Uterus (tissue), 4 donors: ENCODE measurements at places on chromosomes 5 and 9. TPM values are rescaled to one million over a fixed set of nuclear protein-coding genes. Genes with fewer than 3 reads are reported as not detected.

DNA sequence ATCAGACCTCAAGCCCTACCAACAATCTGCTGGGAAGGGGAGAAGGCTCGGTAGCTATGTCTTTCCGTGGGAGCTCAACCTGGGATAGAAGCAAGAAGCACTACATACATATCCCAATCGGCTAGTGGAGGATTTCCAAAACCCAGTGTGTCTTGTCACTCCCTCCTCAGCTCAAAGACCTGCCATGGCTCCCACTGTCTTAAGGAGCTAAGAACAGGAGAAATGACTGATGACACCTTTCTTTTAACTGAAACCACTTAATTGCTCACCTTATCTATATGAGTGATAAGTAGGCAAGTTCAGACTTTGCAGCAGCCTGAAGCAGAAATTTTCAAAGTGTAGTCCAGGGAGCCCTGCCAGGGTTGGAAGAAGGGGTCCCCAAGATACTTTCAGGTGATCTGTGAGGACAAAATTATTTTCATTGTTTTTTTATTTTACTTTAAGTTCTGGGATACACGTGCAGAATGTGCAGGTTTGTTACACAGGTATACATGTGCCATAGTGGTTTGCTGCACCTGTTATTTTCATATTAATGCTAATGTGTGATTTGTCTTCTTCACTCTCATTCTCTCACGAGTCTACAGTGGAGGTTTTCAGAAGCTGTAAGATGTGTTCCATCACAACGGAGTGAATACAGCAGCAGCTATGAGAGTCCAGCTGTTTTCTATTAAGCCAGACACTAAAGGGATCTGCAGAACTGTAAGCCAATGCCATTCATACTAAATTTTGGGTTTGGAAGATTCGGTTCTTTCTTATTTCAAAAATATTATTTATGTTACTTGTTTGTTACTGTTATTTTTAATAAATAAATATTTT is 41.4 kb downstream of the PAX5 start:
- no peak for DNase-seq

DNA sequence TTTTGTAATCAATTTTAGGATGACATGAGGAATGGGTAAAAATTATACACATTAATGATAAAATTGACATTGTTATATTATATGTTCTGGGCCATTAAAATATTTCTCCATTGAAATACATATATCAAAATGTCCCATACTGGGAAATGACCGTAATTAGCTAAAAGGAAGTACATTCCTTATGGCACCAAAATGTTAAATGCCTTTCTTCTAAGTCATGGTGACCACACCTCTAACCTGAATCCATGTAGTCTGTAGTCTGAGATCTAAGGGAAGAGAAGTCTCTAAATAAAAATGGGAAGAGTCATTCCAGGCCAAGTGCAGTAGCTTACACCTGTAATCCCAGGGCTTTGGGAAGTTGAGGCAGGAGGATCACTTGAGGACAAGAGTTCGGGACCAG is 10.0 kb upstream of the GDA start:
- DNase-seq: no peak

The HCN1 gene
- not detected for total RNA-seq

The FRMD3 gene
- total RNA-seq: 3.9 TPM

The SPINK13 gene
- total RNA-seq: 0.41 TPM
